ENCODE measurements at places on chromosomes 2 and 18. TPM values are rescaled to one million over a fixed set of nuclear protein-coding genes. Genes with fewer than 3 reads are reported as not detected.

Gene CIDEA
- total RNA-seq: not detected

Gene KLHL41
- 0.14 TPM for total RNA-seq

Gene STARD6
- total RNA-seq: not detected

Gene DSG1
- not detected for total RNA-seq

Gene DCDC2C
- not detected for total RNA-seq

Gene CLEC4F
- total RNA-seq: not detected

Gene TXNDC2
- total RNA-seq: not detected

Gene ACSL3
- 64.0 TPM for total RNA-seq

Gene NETO1
- total RNA-seq: not detected

Gene RBM45
- 12.0 TPM for total RNA-seq

Gene LONRF2
- not detected for total RNA-seq

Gene CHRNA1
- not detected for total RNA-seq

Gene MARCHF4
- not detected for total RNA-seq

Gene MBP
- total RNA-seq: 45.9 TPM

Gene PFN4
- 0.26 TPM for total RNA-seq

Gene HOXD9
- not detected for total RNA-seq

Gene IL1R2
- 0.21 TPM for total RNA-seq

Gene ARL4C
- 65.1 TPM for total RNA-seq

Gene CHST10
- 14.7 TPM for total RNA-seq

Gene CDH2
- total RNA-seq: 0.10 TPM

Gene MDH1B
- total RNA-seq: 1.1 TPM

Gene ZNF521
- total RNA-seq: not detected

Gene NIF3L1
- 33.9 TPM for total RNA-seq

Gene PDE11A
- not detected for total RNA-seq

Gene NGEF
- total RNA-seq: not detected

Gene RUFY4
- 1.6 TPM for total RNA-seq

Gene LCT
- total RNA-seq: 0.34 TPM

Gene CLIP4
- 18.7 TPM for total RNA-seq

Gene CYBRD1
- 0.52 TPM for total RNA-seq

Gene PROC
- total RNA-seq: not detected

Gene PRSS56
- not detected for total RNA-seq

Gene CHPF
- 21.9 TPM for total RNA-seq

Gene FBXO36
- total RNA-seq: 1.1 TPM

Gene MEP1B
- 0.08 TPM for total RNA-seq

Gene SERPINB4
- not detected for total RNA-seq

Gene ZAP70
- 204 TPM for total RNA-seq

Gene TGIF1
- total RNA-seq: 18.8 TPM

Gene HRH4
- not detected for total RNA-seq

Gene LIPG
- 0.45 TPM for total RNA-seq

Gene TEKT4
- total RNA-seq: not detected

Gene ALLC
- total RNA-seq: not detected

Gene SH3RF3
- 2.5 TPM for total RNA-seq

Gene COBLL1
- 0.45 TPM for total RNA-seq

Gene FNDC4
- total RNA-seq: not detected

Gene NTSR2
- not detected for total RNA-seq

Gene LIMS1
- total RNA-seq: 39.6 TPM

Gene SERPINB2
- not detected for total RNA-seq

Gene LIMS3
- 0.72 TPM for total RNA-seq
